ENCODE measurements at places on chromosomes 1 and 21.
A peak's percentile ranks its signal among the peaks of the same experiment; 100 is the strongest.

DNA sequence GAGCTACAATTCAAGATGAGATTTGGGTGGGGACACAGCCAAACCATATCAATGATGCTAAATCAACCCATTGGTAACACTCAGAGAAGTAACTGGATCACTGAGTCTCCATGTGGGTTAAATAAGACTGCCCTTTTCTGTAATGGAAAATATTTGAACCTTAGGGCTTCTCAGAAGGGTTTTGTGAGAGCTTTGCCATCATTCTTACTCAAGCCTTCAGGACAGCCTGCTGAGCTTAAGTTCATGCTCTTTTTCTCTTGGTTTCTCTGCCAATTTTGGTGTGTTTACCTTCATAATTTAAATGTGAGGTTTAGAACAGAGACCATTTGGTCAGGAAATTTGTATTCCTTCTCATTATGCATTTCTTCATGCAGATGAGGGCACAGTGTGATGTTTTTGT, 74.7 kb downstream of the DISC1 start:
- no peaks in the 10 kb centered on the region for H3K27me3 ChIP-seq
- DNase-seq: no peak

GRCh38 chr21:31107176-31107785, 69.0 kb upstream of the KRTAP19-8 start:
- no peak overlapping the region for H3K4me3 ChIP-seq
- peaks cover 15% of the 10 kb centered on the region for H3K4me1 ChIP-seq
- H3K27ac ChIP-seq: no peak overlapping the region
- no peaks in the 10 kb centered on the region for H3K27me3 ChIP-seq
- DNase-seq: no peak

DNA sequence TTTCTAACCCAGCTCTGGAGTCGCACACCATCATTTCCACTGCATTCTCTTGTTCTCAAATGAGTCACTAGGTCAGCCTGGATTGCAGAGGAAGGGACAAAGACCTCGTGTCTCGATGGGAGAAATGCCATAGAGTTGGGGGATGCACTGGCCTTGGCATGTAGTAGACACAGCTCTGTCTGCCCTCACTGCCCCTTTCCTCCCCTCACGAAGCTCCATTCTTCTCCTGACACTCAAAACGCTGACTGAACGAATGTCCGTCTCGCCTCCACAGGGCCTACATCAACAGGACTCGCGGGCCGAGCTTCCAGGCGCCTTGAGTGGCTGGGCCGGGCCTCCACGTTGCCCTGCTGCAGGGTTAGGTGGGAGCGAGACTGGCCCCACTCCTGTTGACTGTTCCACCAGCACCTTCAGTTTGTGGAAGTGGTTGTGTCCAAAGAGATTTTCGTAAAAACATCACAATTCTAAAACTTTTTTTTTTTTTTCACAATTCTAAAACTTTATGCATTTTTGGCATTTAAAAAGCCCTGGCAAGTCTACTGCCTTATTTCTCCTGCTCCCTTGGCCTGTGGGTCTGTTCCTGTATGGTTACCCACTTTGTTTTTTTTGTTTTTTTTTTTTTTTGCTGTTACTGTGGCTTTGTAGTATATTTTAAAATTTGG, 18.8 kb downstream of the PKNOX1 start:
- peaks cover 5% of the 10 kb centered on the region for H3K36me3 ChIP-seq
- no peak overlapping the region for H3K27ac ChIP-seq
- no peaks in the 10 kb centered on the region for H3K4me1 ChIP-seq

DNA sequence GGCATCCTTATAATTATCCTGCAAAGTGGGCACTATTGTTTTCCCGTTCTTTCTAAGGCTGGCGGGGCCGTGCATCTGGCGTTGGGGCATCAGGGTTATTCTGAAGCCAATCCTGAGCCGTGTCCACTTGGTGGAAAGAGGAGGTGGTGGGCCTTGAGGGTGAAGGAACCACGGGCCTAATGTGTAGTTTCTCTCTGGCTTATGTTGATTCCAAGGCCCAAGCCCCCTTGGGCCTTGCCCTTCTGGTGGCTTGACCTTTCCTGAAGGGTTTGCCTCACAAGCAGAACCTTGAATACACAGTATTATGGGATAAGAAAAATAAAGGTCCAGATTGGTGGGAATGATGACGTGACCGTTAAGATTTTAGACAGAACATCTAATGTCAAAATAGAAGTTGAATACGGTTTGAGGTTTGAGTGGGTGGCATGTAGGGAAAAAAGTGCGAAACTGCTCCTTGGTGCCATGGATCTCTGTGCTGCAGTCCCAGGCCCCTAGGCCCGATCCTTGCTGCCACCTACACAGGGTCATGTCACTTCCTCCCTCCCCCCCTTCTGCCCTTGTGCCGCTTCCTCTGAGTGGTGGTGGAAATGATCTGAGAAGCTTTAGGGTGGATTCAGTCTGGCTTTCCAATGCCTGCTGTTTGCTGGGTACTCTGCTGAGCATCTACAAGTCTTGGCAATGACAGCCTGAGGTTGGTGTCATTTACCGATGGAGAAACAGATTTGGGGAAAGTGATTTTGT, 90.5 kb downstream of the PRDM2 start:
- H3K36me3 ChIP-seq: peaks cover 43% of the 10 kb centered on the region
- no peak overlapping the region for H3K4me3 ChIP-seq
- DNase-seq: no peak

GRCh38 chr1:159431904-159432303, at the start of gene OR10J4:
Gene OR10J4 (plus strand): TSS chr1:159432204.
- no peak within 1 kb of the TSS for H3K27ac ChIP-seq
- H3K27me3 ChIP-seq: no peaks in the 10 kb centered on the region
- H3K4me1 ChIP-seq: no peaks in the 10 kb centered on the region
- H3K36me3 ChIP-seq: no peaks in the 10 kb centered on the region

DNA sequence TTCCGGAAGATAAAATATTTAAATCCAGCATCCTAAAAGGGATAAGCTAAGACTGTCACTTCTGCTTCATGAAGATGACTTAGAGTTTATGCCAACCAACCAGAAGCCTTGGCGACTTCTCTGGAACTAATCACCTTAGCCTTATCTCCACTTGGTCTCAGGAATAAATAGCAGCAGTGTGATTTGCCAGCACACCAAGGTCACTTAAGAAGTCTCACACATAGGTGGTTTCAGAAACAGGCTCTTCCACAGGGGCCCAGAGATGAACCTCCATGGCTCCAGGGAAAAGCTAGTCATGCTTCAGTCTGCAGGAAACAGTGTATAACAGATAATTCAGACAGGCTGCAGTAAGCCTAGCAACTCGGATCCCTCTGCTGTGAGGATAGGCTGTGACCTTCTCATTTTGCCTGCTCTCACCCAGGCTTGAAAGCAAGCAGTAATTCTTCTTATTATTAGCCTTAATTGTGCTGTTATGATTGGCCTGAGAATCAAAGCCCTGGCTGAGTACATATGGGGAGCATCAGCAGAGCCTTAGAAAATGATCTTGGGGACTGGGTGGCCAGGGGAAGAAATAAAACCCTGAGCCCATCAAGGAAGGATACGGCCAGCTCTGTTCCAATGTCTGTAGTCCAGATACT, 84.7 kb downstream of the WLS start:
- no peaks in the 10 kb centered on the region for H3K27me3 ChIP-seq
- no peaks in the 10 kb centered on the region for H3K36me3 ChIP-seq
- no peak overlapping the region for H3K4me3 ChIP-seq
- no peak overlapping the region for H3K27ac ChIP-seq
- H3K4me1 ChIP-seq: no peaks in the 10 kb centered on the region

GRCh38 chr1:237891979-237892378, 1.3 kb upstream of the ZP4 start:
- H3K27me3 ChIP-seq: no peaks in the 10 kb centered on the region
- H3K4me1 ChIP-seq: no peaks in the 10 kb centered on the region
- no peak for DNase-seq
- no peaks in the 10 kb centered on the region for H3K36me3 ChIP-seq
- H3K27ac ChIP-seq: no peak overlapping the region

GRCh38 chr1:158101455-158101854, 79.2 kb upstream of the CD1D start:
- no peaks in the 10 kb centered on the region for H3K4me1 ChIP-seq
- no peaks in the 10 kb centered on the region for H3K36me3 ChIP-seq
- H3K4me3 ChIP-seq: no peak overlapping the region
- no peak for DNase-seq
- H3K27ac ChIP-seq: no peak overlapping the region
- H3K27me3 ChIP-seq: no peaks in the 10 kb centered on the region

GRCh38 chr1:57024428-57024827, 58.6 kb upstream of the C8B start:
- H3K27ac ChIP-seq: no peak overlapping the region
- no peaks in the 10 kb centered on the region for H3K36me3 ChIP-seq

GRCh38 chr1:198978523-198978922, 339.7 kb downstream of the PTPRC start:
- no peak overlapping the region for H3K4me3 ChIP-seq
- H3K4me1 ChIP-seq: no peaks in the 10 kb centered on the region
- H3K27me3 ChIP-seq: no peaks in the 10 kb centered on the region
- no peak for DNase-seq

DNA sequence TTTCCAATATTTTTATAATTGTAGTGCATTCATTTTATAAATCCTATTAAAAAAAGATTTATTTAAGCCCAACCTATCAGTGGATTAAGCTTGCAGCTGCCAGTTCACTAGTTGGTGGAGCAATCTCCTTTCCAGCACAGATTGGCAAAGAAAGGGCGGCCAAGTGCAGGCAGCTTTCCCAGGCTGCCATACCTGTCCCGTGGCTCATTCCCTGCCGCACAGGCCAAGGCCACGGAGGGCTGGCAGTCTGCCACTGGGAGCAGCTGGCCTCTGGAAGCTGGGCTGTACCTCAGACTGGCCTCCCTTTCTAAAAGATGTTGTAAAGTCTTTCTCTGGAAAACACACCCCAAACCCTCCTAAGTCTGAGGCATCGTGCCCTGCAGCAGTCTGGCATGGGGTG, 74.2 kb downstream of the SIM2 start:
- no peaks in the 10 kb centered on the region for H3K36me3 ChIP-seq
- no peak overlapping the region for H3K4me3 ChIP-seq
- DNase-seq: no peak
- no peak overlapping the region for H3K27ac ChIP-seq

- no peaks in the 10 kb centered on the region for H3K36me3 ChIP-seq
- H3K27ac ChIP-seq: peak overlapping the region; percentile 99
- peaks cover 88% of the 10 kb centered on the region for H3K4me1 ChIP-seq
Observed at GRCh38 chr1:21295002-21295401, 4.7 kb upstream of the ECE1 start.

DNA sequence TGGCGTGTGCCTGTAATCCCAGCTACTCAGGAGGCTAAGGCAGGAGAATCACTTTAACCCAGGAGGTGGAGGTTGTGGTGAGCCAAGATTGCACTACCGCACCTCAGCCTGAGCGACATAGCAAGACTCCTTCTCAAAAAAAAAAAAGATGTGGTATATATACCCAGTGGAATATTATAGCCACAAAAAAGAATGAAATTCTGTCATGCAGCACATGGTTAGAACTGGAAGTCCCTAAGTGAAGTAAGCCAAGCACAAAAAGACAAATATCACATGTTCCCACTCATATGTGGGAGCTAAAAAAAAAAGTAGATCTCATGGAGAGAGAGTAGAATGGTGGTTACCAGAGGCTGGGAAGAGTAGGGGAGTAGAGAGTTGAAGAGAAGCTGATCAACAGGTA, 18.7 kb downstream of the PSMB4 start:
- DNase-seq: no peak
- H3K36me3 ChIP-seq: peaks cover 18% of the 10 kb centered on the region
- H3K27ac ChIP-seq: no peak overlapping the region
- no peaks in the 10 kb centered on the region for H3K27me3 ChIP-seq
- no peak overlapping the region for H3K4me3 ChIP-seq
- no peaks in the 10 kb centered on the region for H3K4me1 ChIP-seq

DNA sequence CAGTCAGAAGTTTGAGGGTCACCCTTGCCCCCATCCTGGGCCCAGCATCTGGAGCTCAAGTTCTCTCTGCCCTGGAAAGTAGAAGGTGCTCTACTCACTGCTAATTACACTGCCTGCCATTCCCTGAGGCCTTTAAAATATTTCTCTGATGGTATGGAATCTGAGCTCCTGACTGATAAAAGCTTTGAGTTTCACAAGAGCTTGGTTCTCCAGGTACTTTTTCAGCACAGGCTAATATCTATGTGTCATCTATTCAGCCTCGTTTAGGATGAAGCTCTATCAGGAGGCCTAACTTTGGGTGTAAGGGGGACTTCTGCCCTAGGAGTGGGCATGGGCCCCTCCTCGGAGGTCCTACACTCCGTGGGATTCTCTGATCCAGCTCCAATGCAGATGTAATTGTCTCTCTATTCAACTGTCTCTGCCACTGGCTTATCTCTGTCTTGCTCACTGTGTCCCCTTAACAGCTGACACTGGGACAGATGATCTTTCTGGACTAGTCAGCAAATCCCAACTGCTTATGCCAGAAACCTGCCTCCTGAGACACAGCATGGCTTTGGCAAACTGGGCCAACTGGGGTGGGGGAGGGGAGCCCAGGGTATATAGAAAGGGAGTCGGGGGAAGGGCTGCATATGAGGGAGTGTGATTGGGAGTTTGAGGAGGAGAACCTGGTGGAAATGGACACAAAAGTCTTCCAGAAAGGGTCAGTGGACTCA, 104.2 kb upstream of the GADD45A start:
- no peak overlapping the region for H3K27ac ChIP-seq
- no peaks in the 10 kb centered on the region for H3K36me3 ChIP-seq
- no peak overlapping the region for H3K4me3 ChIP-seq
- H3K27me3 ChIP-seq: no peaks in the 10 kb centered on the region
- H3K4me1 ChIP-seq: no peaks in the 10 kb centered on the region

GRCh38 chr1:28200234-28200873, 23.9 kb upstream of the PTAFR start:
- H3K4me1 ChIP-seq: peaks cover 21% of the 10 kb centered on the region
- H3K27ac ChIP-seq: no peak overlapping the region
- no peak for DNase-seq
- H3K27me3 ChIP-seq: no peaks in the 10 kb centered on the region
- no peak overlapping the region for H3K4me3 ChIP-seq
- H3K36me3 ChIP-seq: peaks cover 40% of the 10 kb centered on the region

- H3K27me3 ChIP-seq: no peaks in the 10 kb centered on the region
- DNase-seq: no peak
- no peak overlapping the region for H3K27ac ChIP-seq
- no peak overlapping the region for H3K4me3 ChIP-seq
- no peaks in the 10 kb centered on the region for H3K36me3 ChIP-seq
Observed at GRCh38 chr1:201112926-201113325, 700 bp upstream of the CACNA1S start.

DNA sequence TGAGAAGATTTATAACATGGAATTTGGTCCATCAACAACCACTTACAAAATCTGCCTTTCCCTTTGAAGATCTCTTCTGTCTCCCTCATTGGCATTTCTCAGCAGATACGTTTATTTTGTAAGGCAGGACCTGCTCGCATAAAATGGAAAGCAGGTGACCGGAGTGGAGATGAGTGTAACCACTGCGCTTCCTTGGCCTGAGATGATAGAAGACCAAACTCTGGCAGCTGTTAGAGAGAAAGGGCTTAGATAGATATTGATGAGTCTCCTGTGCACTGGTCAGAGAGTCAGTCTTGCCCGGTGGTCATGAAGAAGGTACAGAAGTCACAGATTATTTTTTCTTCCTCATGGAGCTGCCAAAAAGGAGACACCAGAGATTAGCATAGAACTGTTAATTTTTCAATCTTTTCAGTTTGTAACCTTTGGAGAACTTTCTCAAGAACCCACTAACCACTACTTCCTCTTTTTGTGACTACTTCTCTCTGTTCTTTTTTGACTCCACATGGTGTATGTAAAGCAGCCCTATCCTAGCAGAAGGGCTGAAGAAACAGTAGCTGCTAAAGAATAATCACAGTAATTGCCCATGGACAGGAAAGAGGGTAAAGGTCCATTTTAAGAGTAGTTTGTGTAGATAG, 47.6 kb downstream of the FCRL3 start:
- H3K27ac ChIP-seq: no peak overlapping the region
- H3K4me1 ChIP-seq: no peaks in the 10 kb centered on the region
- no peaks in the 10 kb centered on the region for H3K36me3 ChIP-seq
- no peaks in the 10 kb centered on the region for H3K27me3 ChIP-seq

Measured in effector memory CD4-positive, alpha-beta T cell (primary cell).